ENCODE measurements at places on chromosomes 11 and 22.

DNA sequence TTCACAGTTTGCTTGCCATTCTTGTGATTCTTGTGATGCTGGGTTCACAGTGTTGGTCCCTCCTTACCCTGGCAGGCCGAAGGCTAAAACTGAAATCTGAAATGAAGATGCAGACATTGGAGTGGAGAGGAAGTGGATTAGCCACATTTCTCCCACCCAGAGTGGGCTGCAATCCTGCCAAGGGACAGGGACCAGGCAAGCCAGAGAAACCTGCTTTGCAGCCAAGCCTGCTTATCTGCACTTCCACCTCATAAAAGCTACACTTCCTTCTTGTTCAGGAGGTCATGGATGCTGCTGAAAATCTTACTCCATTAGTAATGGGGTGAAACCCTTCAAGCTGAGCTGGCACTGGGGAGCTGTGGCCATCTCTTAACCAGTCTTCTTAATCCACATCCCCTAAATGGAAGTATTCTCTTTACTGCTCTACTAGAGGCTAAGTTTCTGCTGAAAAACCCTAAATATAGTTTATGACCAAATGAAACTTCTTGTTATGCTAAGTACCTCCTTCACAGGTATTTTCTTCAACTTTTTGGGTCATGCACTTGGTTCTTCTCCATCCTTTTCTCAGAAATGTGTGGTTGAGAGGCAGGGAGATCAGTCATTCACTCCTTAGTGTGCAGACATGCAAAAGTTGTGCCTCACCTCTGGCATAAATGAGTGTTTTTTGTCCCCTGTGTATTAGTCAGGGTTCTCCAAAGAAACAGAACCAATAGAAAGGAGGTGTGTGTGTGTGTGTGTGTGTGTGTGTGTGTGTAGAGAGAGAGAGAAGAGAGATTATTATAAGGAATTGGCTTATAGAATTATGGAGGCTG, 133.9 kb upstream of the BMAL1 start:
- no peak for DNase-seq

GRCh38 chr22:22408269-22408668, 100.3 kb downstream of the ZNF280B start:
- DNase-seq, result no peak

DNA sequence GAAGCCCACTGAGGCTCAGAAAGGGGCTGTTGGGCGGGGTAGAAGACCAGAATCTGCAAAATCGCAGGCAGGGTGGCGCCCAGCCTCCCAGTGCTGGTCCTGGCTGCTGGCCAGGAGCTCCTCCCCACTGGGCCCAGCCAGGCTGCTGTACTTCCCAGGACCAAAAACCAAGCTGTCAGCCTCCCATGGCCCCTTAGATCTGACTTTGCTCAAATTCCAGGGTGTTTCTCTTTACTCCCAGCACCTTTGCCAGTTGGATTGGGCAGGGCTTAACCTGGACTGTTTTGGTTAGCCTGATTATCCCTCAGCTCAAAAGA, 44.2 kb upstream of the WEE1 start:
- DNase-seq, result no peak

- no peak for DNase-seq
These were observed 52.0 kb downstream of the AMBRA1 start for GRCh38 chr11:46541593-46542371.

DNA sequence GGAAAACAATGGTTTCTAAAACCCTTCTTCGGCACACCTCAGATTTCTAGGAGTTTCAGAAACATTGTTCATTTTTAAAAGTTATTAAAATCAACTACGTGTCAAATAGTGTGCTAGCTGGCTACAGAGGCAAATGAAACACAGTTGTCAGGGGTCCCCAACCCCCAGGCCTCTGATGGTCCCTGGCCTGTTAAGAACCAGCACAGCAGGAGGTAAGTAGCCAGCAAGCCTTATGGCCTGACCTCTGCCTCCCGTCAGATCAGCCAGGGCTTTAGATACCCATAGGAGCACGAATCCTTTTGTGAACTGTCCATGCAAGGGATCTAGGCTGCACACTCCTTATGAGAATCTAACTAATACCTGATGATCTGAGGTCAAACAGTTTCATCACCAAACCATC, 648.2 kb downstream of the FAM181B start:
- no peak for DNase-seq

GRCh38 chr11:68761801-68762200, 10.5 kb upstream of the TESMIN start:
- no peak for DNase-seq

DNA sequence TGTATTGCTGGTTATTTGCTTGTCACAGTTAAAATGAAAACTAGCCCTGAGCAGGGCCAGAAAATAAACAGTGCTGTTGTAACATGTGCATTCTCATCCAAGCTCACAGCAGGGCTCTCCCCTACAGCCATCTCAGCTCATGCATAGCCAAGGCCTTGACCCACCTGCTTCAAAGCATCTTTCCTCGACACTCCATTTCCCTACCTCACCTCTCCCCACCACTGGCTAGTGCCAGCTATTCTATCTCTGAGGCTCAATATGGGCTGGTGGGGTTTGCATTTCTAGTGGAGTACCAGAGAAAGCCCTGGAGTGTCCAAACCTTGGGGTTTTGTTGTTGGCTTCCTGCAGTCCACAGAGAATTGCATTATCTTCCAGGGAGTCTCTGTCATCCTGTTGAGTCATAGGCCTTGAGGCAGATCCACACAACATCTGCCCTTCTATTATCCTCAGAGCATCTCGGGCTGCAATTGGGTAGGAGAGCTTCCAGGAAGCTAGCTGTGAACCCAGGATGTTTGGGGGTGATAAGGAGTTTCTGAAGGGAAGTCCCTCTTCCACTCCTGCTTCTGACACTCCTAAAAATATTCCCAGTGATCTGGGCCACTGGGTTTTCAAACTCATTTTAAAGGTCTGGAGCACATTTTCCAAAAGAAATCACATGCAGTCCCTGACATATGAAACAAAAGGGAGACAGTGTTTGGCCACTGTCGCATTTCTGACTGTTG, 36.1 kb upstream of the AMOTL1 start:
- DNase-seq, result peak; percentile 54

DNA sequence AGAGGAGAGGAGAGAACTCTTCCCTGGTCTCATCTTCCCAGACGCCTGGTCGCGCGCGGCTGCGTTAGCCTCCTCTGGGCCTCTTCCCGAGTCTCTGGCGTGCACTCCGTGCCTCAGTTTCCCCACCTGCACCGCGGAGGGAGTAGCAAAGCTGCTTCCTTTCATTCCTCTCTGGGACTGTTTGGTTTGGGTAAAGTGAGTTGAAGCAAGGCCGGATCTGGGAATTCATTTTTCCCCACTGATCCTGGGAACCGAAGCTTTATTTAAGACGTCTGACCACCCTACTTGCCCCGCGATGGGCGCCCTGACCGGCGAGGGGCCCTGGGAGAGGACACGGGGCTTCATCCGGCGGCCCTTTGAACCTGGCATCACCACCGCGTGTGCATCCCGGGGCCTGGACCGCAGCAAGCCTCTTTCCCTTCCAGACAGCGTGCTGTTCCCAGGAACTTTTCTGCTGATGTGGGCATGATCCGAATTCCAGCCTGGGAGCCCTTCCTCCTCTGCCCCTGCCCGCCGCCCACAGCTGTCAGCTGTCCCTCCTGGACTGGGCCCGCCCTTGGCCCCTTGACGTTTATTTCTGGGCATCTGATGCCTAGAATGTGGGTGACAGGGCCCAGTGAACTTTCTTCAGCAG, 758 bp downstream of the LDLRAD3 start:
- no peak for DNase-seq

DNA sequence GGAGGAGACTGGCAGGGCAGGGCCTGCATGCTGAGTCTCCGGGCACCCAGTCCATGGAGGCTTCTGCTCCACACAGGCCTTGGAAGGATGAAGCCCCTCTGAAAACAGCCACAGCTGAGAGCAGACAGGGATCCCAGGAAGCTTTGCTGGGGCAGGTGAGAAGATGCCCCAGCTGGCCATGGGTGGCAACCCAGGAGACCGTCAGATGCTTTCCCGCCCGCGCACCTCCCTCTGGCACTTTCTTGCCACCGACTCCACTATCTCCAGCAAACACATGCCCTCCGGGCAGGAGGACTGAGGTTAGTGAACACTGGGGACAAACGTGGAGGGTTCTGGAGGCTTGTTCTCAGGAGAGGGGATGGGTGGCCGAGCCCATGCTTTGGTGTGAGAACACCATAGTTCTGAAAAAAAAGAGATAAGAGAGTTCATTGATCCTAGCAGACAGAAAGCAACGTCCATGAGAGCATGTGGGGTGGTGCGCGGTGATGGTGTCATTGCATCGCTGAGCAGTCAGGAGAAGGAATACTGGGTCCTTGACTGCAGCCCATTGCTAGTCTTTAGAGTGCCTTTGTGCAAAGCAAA, 2.3 kb downstream of the C1QTNF6 start:
- DNase-seq, result no peak

- no peak for DNase-seq
These were observed 105.9 kb upstream of the BDNF start for GRCh38 chr11:27806122-27806521.

DNA sequence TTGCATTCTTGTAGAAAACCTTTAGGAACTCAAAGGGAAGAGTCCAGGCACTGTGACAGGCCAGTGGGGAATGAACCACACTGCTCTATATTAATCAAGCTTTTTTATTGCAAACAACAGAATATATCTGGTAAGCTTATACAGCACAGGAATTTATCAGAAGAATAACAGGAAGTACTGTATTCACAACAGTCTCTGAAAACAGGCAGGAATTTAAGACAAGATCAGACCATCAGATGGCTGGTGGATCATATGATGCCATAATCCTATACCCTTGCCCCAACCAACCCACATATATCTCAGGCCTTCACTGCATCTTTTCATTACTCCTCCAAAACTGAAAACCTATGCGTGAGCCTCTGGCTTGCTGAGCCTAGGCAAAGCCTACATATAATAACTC, 1.0 kb upstream of the HTATIP2 start:
- no peak for DNase-seq

- no peak for DNase-seq
These were observed 37.9 kb downstream of the AMOTL1 start for GRCh38 chr11:94806014-94806413.

DNA sequence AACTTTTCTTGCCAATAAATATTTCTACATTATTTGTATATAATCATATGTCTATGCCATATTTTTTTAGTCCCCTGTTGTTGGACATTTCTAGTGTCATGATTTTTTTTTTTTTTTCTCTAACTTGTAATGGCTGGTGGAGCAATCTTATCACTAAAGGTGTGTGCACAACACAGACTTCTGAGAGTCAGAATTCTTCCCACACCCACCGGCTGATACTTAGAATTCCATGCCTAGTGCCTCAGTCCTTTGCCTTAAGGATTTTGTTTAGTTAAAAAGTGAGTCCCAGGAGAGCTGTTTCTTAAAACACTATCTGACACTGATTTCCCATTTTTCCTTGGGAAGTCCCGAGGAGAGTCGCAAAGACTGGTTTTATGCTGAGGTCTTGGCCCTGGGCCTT, 87.7 kb upstream of the BARX2 start:
- DNase-seq, result no peak

DNA sequence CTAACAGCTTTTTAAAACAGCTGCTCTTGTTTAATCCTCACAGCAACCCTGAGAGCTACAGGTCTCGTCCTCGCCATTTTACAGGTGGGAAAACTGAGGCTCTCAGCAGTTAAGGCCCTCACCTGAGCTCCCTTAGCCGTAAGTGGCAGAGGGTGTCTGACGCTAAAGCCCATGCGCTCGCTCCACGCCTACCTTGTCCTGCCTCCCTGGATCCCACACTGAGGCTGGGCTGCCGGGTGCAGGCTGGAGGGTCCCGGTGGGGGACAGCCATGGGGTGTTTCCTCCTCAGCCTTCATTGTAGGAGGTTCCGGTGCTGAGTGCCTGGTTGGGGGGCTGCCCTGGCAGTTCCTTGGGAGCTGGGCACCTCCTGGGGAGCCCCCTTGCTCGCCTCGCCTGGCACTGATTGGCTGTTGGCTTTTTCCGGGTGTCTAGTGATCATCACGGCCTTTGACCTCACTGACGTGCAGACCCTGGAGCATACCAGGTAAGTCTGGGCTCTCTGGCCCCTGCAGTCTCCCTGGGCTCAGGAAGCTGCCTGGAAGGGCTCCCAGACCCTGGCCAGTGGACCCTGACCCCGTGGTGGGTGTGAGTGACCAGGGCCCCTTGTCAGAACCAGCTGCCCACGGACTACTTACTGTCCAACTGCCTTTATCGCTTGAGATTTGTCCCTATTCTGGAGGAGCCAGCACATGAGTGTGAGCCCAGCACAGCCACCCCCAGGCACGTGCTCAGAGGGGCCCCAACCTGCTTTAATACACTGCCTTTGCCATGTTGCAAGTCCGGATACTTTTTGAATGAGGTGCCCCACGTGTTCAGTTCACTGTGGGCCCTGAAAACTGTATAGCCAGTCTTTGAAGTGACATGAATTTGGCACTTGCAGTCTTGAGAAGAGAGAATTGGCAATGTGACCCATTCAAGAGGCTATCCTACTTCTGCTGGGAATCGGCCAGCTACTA, 12.6 kb downstream of the RAB36 start:
- DNase-seq, result no peak

DNA sequence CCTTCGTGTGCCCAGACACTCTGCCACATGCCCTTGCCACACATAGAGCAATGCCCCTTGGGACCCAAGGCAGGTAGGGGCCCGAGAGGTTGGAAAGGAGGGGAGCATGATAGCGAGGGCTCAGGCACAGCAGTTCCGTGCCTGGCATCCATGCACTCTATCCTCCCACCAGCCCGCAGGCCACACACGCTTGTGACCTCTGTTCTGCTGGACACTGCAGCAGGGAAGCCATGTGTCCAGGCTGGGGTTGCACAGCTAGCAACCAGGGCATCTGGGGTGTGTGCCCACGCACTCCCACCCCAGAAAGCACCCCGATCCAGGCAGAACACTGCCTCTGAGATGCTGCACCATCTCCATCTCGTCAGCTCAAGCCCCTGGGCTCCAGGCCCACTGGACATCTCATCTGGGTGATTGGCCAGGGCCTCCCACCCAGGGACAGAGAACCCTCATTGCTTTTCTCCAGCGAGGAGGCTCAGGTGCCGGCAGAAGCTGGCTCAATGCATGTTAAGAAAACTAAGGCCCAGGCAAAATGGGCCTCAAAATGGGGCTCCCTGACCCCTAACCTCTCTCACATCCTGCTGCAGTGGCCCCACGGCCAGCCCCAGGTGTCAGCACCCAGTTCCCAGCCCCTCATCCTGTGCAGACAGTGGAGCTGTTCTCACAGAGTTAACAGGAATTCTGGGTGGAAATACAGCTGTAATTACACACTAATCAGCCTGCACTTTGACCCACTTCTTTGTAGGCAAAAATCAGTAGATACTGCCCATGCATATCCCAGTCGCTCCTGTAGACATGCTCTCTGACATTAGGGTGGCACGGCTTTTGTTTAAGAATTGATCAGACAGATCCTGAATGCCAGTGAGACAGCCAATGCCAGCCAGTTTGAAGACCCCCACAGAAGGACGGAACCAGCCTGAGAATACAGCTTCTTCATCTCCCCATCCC, 173.9 kb upstream of the B3GAT1 start:
- DNase-seq, result no peak

GRCh38 chr11:61969391-61969758, 1.9 kb upstream of the FTH1 start:
- no peak for DNase-seq

GRCh38 chr11:114155116-114155515, 95.6 kb downstream of the ZBTB16 start:
- DNase-seq, result no peak

- no peak for DNase-seq
These were observed 60.4 kb downstream of the ST3GAL4 start for GRCh38 chr11:126415669-126416420.
